ENCODE measurements at places on chromosomes 7 and 10. TPM values are rescaled to one million over a fixed set of nuclear protein-coding genes. Genes with fewer than 3 reads are reported as not detected.

Gene ADRB1
- 2.4 TPM for total RNA-seq

- DNase-seq = no peak
Measured at GRCh38 chr10:33153968-33154327, 180.5 kb downstream of the NRP1 start.

Gene CALCR
- total RNA-seq = 0.17 TPM

- no peak for DNase-seq
Measured at GRCh38 chr7:127976056-127976737, 55.0 kb downstream of the LRRC4 start.

Gene IFIT5
- total RNA-seq = 20.1 TPM

Gene TRIM50
- total RNA-seq = 0.47 TPM

Gene SPDYE2
- total RNA-seq = not detected

Gene VIM
- total RNA-seq = 1,743 TPM

Gene CYP3A7
- not detected for total RNA-seq

- DNase-seq = no peak
Measured at GRCh38 chr7:47443049-47443448, 138.9 kb downstream of the TNS3 start.

DNA sequence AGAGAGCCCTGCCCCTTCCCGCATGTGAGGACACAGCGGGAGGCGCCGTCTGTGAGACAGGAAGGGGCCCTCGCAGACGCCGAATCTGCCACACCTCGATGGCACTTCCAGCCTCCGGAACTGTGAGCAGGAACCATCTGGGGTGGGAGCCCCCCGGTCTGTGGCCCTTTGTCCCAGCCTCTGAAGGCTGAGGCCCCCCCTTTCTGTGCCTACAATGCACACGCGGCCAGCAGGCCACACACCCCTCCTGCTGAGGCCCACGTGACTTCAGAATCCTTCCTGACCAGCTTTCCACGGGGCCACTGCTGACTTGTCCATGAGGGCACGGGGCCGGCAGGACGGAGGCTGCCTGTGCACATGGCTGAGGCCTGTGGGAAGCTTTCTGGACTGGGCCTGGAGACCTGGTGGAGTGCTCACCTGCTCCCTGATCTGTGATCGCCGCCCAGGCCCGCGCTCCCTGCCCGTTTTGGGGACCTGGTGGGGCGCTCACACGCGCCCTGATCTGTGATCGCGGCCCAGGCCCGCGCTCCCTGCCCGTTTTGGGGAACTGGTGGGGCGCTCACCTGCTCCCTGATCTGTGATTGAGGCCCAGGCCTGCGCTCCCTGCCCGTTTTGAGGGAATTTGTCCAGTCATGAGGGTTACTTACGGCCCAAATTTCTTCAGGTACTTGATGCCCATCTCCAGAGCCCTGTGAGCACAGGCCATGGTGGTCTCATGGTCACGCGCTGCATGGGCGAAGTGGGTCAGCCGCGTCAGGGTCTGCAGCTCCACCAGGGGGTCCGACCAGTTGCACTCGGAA is 34.3 kb downstream of the CFAP46 start:
- DNase-seq = no peak

Gene ARHGAP22
- total RNA-seq = 3.0 TPM

Gene GPR37
- 3.8 TPM for total RNA-seq
